ENCODE measurements at places on chromosomes 3 and 15.

- DNase-seq, result no peak
Observed at GRCh38 chr15:52857937-52858781, 68.0 kb upstream of the ONECUT1 start.

DNA sequence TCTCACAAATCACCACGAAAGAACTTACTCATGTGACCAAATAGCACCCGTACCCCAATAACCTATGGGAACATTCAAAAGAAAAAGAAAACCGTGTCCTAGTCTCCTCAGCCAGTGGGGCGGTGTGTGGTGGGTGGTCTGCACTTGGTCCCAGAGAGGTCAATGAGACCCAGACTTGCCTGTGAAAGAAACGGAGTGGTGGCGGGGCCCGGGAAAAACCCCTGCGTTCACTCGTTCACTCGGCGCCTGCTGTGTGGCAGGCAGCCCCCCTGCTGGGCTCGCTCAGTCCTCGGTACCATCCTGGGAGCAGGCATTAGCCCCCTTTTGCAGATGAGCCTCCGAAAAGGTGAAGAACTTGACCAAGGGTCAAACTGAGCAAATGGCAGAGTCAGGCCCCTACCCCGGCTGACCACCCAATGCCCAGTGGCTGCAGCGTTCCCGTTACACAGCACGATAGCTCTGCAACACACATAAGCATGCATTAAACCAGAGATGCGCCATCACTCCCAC is 36.0 kb downstream of the ZDHHC19 start:
- no peak for DNase-seq

- DNase-seq, result peak; percentile 58
Observed at GRCh38 chr3:155805204-155805801, 775 bp downstream of the C3orf33 start.

DNA sequence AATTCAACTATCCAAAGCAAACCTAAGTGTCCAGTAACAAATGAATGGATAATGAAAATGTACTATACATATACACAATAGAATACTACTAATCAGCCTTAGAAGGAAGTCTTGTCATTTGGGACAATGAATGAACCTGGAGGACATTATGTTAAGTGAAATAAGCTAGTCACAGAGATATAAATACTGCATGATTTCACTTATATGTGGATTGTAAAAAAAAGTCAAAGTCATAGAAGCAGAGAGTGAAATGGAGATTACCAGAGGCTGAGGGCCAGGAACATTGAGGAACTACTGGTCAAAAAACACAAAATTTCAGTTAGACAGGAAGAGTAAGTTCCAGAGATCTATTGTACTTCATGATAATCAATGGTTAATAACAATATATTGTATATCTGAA is 33.6 kb downstream of the MYO5A start:
- DNase-seq, result no peak

DNA sequence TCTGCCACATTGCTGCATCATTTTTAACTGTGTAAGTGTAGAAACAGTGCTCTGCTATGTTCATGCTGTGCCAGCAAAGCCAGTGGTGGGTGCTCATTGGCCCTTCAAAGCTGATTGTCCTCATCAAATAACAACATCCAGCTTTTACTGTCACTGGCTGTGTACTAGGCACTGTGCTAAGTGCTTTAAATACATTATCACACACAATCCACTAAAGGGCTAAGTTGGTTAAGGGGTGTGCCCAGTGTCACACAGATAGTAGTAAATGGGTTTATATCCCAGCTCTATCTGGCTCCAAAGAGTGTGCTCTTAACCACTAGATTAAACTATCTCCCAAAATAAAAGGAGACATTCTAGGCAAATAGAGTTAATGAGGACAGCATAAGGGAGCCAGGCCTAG is 7.7 kb downstream of the TUBGCP4 start:
- no peak for DNase-seq

DNA sequence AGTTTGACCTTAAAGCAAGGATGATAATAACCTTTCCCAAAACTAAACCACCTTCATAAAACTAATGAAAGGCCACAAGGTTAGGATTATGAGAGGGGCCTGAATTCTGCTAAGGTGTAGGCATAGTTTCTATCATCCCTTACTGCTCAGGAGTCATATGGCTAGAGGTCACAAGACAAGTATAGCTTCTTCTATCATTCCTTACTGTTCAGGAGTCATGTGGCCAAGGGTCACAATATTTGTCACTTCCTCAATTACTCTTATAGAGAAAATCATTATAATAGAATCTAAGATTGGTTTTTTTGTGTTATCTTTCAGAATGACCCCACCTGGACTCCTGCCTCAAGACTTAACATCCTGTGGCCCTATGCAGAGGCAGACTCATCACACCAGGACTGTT is 36.6 kb downstream of the HERC1 start:
- no peak for DNase-seq

GRCh38 chr15:99009741-99010330 is 2.2 kb upstream of the PGPEP1L start:
- DNase-seq, result no peak

- no peak for DNase-seq
Observed at GRCh38 chr15:70323111-70323851, 225.6 kb upstream of the TLE3 start.

GRCh38 chr15:101389362-101389761 is 94.3 kb upstream of the SNRPA1 start:
- DNase-seq, result no peak

DNA sequence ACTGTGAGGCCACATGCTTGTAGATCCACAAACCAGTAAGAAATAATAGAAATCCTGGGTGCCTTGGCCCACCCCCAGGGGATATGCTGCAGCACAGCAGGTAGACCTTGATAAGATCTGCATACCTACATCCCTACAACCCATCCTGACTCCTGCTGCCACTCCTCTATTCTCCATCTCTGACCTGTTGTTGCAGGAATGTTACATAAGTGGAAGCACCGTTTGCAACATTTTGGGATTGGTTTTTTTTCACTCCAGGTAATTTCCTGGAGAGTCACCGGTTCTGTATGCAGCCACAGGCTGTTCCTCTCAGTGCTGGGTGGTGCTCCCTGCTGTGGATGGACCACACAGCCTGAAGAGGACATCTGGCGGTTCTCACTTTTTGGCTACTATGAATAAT is 16.1 kb upstream of the CSPG5 start:
- no peak for DNase-seq

DNA sequence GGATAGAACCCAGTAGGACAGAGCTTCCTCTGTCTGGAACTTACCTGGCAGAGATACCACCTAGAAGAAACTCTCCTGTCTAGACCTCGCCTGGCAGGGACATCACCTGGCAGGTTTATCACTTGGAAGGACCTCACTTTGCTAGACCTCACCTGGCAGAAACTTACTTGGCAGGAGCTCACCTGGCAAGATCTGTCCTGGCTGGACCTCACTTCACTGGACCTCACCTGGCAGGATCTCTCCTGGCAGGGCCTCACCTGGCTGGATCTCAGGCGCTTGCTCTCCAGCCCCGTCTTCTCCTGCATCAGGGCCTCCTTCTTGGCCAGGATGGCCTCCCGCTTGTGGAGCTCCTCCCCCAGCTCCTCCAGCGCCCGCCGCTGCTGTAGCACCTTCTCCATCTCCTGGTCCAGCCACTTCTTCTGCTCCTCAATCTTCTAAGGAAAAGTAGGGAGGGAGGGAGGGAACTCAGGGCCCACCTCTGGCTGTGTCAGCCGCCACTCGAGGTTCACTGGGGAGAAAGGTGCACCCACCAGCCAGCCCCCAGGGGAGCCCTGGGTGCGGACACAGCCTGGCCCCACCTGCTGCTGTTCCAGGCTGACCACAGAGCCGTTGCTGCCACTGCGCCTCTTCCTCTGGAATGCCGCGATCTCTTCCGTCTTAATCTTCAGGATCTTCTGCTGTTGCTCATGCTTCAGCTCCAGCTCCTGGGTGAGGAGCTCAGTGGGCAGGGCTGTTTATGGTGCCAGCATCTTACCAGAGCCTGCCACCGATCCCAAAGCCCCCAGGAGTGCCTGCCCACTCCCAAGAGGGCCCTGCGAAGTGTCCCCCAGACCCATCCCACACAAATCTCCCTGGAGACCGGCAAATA is 22.5 kb downstream of the KIF7 start:
- DNase-seq, result no peak

GRCh38 chr15:88124199-88124598 is 132.3 kb downstream of the NTRK3 start:
- DNase-seq, result no peak

DNA sequence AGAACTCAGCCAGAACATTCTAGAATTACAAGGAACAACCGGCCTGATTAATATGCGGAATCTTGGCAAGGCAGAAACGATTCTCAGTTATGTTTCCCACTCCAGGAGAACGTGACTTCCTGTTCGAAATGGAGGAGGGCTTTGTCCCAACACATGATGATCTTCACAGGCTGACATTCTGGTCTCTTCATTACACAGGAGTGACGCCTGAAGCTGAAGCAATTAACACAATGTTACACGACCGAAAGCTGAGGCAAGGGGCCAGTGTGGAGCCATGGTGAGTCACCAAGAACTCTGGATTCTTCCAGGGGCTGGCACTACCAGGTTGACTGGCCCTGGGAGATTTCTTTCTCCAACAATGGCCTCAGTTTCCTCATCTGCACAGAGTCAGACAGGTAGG is 40.9 kb downstream of the RFTN1 start:
- DNase-seq, result no peak

DNA sequence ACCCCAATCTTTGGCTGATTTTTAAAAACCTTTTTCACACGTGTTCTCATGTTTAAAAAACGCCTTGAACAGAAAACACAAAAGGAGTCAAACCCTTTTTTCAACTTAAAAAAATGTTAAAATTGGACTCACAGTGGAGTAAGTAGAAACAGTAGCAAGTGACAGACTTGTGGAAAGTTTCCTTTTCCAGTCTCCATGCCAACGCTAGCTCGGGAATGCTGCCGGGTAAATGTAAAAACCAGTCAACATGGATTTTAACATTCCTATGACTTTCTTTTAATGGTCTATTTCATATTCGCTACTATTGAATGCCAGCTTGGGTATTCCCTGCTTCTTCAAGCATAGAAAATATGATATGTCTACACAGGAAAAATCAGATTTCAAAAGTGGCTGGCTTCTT is 1.6 kb upstream of the PROK2 start:
- no peak for DNase-seq

DNA sequence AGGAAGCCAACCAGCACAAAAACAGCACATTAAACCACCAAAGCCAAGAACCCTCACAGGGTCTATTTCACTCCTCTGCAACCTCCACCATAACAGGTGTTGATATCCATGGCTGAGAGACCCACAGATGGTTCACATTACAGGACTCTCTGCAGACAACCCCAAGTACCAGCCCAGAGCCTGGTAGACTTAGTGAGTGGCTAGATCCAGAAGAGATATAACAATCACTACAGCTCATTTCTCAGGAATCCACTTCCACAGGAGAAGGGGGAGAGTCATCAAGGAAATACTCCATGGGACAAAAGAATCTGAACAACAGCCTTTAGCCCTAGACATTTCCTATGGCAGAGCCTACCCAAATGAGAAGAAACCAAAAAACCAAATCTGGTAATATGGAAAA is 168.1 kb upstream of the CD96 start:
- no peak for DNase-seq

GRCh38 chr15:99439524-99439835 is 126.3 kb upstream of the MEF2A start:
- no peak for DNase-seq

DNA sequence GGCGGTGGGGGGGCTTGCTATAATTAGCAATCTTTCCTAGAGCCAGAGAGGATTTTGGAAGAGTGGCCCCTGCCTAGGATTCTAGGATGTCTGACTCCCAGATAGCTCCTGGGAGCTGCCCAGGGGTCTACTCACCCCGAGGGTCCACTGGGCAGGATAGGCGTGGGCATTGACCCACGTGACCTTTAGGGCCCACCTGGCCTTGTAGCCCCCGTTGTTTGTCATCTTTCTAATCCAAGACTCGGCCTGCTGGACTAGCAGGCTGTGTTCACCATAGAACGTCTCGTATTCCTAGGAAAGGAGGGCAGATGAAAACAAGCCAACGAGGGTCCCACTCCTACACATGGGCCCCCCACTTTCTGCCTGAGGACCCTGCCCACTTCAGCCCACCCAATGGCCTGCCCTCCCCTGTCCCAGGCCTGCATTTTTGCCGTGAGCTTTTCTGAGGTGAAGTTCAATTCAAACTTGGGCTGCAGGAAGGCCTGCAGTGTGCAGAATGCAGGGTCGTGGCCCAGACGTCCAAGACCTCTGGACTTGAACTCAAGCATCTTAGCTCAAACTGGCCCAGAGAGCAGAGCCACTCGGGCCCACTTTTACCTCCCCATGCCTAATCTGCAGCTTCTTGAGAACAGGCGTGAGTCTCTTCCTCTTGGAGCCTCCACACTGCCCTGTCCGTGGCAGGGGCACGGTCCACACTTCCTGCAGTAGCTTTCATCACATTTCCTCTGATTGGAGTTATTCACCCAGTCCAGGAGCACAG is 41.5 kb downstream of the MUC4 start:
- no peak for DNase-seq

DNA sequence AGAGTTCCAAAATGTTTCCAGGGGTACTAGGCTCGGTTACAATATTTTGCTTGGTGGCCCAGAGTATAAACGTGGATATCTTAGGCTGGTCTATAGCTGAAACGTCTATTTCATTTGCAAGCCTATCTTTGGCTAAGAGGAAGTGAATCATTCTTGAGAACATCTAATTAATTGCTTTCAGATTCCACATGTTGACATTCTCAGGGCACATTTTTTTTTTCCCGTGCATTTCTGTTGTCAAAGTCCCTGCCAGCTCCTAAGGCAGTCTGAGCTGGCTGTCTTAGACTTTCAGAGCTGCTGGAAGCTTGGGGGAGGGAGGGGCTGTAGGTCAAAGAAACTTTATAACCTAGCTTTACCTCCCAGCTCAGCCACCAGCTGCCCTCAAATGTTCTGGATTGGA is 23.2 kb upstream of the LAMP3 start:
- no peak for DNase-seq

DNA sequence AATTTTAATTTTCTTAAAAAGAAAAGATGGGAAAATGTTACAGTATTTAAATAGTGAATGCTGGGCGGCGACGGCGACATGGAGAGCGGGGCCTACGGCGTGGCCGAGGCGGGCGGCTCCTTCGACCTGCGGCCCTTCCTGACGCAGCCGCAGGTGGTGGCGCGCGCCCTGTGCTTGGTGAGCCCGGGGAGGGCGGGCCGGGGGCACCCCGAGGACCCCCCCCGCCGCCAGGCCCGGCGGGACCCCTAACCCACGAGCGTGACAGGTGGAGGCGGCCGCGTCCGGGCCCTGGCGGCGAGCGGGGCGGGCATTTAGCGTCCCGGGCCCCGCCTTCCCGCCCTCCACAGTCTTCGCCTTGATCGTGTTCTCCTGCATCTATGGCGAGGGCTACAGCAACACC is 38.4 kb upstream of the GOLGA8J start:
- no peak for DNase-seq

DNA sequence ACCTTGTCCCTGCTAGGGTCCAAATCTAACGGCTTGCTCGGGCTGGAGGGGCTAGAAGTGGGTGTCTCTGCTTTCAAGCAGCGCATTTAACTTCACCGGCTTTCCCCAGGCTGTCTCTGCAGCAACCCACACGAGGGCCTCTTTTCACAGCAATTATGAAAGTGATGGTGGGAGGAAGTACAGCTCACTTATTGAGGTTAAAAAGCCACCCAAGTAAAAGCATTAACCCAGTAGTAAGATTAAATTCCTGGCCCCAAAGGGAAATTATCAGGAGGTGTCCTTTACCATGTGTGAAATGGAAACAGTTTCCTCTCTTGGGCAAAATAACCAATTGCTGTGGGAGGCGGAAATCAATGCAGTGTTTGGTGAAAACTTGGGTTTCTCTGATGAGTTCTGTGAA is 41.1 kb downstream of the NGRN start:
- DNase-seq, result peak; percentile 80

All from activated CD4-positive, alpha-beta T cell treated with anti-CD3 and anti-CD28 coated beads, Interleukin-2, amount 10 ng/mL, durations not matched to agents 24 days and 14 days (primary cell).